ENCODE measurements at places on chromosomes 3 and 15.

- DNase-seq = no peak
Observed at GRCh38 chr15:38061856-38062649, 127.6 kb downstream of the TMCO5A start.

DNA sequence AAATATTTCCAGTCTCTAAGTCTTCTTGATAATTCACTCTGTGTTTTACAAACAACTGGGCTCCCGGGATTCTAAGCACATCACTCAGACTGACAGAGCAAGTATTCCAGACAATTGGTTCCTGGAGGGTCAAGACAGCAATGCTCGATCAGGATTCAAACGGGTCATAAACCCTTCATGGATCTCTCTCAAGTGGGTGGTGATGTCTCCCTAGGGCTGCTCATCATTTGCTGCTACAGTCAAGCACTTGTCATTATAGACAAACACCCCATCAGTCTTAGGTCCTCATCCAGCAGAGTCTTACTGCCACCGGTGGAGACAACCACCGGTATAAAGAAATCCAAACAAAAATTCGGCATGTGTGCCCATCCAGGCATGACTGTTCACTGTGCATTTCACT, 921.1 kb downstream of the FHIT start:
- no peak for DNase-seq

DNA sequence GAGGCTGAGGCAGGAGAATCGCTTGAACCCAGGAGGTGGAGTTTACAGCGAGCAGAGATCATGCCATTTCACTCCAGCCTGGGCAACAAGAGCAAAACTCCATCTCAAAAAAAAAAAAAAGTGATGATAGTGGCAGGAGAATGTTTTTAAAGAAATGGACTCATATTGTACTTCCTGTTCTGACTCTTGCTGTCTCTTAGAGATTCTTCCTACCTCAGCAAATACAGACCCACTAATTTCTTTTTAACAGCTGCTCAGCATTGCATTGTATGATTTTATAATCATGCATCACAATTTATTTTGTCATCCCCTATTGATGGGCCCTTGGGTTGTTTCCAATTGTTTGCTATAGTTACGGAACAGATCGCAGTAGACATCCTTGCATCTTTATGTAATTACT, 8.8 kb upstream of the ANKDD1A start:
- DNase-seq = no peak

GRCh38 chr3:154129625-154130024, 8.4 kb downstream of the ARHGEF26 start:
- DNase-seq = no peak

- peak; percentile 28 for DNase-seq
Observed at GRCh38 chr15:46848704-46849103, 868.6 kb upstream of the SEMA6D start.

GRCh38 chr3:170614214-170614966, 28.5 kb upstream of the SLC7A14 start:
- DNase-seq = peak; percentile 74

DNA sequence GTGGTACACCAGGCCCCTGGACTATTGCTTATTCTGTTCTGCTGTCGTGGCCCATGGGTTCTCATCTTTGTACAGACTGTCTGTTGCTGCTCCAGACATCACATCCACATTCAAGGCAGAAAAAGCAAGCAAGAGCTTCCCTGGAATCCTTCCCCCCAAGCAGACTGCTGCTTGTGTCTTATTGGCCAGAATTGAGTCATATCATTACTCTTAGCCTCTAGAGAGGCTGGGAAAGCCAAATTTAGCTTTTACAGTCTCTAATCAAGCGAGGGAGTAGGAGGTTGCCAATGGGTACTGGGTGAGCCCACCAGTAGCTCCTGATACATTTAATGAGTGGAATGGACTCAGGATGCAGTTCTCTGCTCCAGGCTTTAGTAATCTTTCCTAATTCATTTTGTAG, 39.4 kb downstream of the RAB6B start:
- no peak for DNase-seq

DNA sequence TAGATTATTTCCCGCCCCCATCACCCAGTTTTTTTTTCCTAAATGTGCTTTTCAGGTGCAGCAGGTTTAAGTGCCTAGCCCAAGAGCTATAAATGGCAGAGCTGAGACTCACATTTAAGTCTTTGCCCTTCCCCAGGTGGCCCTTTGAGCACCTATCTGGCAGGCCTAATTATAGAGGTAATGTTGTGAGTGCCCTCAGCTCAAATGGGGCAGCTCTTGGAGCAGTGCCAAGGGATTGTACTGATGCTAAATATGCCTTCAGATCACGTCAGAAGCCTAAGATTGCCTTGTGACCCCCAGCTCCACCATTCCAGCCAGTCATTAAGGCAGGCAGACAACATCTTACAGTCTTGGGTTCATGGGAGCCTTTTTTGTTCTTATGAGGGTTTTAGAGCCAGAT, 159.5 kb downstream of the RPLP1 start:
- DNase-seq = no peak

- no peak for DNase-seq
Observed at GRCh38 chr3:119588112-119588511, 8.8 kb downstream of the ADPRH start.

DNA sequence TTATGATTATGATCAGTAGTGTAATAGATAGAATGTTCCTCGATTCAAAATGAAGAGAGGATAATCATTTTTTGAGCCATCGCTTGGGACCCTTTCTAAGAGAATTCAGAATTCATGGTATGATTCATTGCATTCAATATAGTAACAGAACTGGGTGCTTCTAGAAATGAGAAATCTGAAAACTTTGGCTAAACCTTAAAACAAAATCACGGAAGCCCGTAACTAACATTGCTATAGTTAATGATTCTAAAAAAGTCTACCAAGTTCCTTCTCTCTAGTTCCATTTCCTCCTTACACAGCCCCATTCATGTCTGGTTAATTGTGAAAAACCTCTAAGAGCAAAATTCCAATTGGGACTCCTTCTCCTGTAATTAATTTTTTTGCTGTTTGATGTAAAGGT, 217.1 kb downstream of the GBE1 start:
- no peak for DNase-seq

DNA sequence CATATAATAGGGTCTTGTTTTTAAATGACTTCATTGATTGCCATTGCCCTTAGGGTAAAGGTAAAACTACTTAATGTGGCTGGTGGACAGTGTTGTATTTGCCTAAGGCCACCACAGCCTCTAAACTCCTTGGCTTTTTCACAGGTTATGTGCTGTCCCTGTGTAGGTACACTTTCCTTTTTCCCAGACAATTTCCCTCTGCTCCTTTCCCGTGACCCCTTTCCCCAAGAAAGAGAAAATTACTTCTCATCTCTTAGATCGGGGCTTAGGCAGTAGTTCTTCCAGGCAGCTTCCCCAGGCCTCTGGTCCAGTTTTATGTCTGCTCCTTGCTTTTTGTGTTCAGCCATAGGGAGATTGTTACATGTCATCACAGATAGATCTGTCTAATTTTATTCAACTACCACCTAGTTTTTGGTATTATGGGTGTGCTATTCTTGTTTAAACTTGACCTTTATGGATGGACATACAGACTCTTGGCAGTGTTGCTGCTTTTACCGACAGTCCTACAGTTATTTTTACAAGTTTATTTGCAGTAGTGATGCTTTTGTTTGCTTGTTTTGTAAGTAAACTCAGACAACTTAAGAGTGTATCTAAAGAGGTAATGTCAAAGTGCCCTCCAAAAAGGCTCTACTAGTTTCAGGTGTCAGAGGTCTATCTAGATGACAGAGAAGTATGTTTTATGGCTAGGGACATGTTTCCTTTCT, 20.5 kb upstream of the SCAANT1 start:
- no peak for DNase-seq

DNA sequence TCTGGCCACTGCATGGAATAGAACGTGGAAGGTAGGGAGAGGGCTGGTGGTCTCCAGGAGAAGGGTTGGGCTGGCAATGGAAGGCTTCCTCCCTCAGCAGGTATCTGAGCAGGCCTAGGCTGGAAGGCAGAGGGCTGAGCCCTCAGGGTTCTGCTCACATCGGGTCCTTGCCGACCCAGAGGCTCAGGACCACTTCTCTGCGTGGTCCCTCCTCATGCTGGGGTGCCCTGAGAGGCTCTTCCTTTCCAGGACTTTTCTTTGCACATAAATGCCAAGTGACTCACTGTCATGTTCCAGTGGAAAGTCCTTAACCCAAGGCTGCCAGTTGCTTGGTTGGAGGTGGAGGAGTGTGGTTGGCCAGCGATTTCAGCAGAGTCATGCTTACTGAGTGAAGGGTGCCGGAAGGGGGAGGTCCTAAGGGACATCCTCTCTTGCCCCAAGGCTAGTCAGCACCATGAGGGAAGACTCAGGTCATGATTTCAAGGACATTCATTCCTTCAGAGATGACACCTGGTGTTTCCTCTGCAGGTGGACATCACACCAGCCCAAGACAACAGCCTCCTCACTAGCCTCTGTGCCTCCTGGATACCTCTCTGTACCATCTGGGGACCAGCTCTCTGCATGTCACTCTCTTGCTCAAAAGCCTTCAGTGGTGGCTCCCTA, 8.2 kb downstream of the SLC6A6 start:
- DNase-seq = peak; percentile 34

GRCh38 chr3:149706905-149707304, 45.4 kb downstream of the COMMD2 start:
- no peak for DNase-seq

DNA sequence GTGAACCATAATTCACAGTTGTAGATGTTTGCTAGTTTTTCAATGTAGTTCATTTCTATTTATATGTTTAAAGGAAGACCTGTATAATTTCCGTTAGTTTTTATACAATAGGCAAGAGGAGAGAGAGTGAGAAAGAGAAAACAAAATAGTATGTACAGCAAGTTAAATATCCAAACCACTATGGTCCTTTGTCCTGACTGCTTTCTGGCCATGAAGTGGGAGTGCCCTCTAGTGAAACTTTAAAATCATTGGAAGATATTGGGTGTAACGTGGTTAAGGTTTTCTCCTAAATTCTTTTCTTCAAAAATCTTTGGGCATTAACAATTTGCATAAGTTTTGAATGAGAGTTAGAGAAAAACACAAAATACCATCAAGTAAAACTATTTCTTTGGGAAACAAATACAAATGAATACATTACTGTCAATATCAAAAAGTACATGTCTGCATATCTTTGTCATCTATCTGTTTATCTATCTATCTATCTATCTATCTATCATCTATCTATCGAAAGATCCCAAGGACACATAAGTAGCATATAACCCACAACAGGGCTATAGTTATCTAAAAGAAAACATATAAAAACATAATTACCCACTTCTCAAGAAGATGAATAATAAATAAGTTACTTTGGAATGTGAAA, 534.6 kb upstream of the ATP11B start:
- DNase-seq = peak; percentile 14

DNA sequence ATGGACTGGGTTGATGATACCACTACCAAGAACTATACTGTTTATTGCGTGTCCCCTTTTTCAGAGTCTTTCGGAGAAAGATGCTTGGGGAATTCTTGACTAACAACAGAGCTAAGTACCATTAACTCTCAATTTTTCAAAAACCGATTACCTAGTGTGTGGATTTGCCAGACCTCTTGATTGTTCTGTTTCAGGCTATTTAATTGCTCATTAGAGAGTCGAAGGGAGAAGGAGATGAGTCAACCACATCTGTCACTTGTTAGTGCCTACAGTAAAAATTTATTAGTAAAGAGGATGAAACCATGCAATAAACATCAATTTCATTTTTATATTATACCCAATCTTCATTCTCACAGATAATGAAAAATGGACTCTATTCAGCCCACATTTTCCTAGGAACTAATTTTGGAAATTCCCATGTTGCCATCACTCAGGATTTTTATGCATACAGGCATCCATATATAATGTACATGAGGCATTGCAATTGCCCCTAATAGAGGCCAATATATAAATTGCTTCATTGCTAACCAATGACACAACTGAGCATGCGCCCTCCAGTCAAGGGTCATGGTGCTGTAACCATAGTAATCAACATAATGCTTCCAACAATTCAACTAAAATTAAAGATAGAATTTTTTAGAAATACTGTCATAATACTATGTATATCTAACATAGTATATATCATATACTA, 541.7 kb downstream of the TBL1XR1 start:
- DNase-seq = no peak

GRCh38 chr3:171688593-171688992, 121.7 kb downstream of the PLD1 start:
- DNase-seq = no peak

DNA sequence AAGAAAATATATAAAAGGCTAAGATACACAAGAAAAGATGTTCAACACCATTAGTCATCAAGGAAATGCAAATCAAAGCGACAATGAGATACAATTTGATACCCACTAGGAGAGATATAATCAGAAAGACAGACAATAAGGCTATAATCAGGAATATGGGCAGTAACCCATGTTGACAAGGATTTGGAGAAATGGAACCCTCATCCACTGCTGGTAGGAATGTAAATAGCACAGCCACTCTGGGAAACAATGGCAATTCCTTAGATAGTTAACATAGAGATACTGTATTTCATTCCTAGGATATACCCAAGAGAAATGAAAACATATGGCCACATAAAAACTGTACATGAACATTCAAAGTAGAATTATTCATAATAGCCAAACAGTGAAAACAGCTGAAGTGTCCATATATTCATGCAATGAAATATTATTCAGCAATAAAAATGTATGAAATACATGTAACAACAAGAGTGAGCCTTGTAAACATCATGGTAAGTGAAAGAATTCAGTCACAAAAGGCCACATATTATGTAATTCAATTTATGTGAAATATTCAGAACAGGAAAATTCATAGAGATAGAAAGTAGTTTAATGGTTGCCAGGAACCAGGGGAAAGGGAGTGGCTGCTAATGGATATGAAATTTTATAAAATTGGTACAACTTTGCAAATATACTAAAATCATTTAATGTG, 18.2 kb upstream of the COL8A1 start:
- DNase-seq = no peak

- DNase-seq = no peak
Observed at GRCh38 chr3:160948273-160948672, 156.9 kb downstream of the B3GALNT1 start.

- no peak for DNase-seq
Observed at GRCh38 chr15:100193277-100193860, 148.4 kb downstream of the ADAMTS17 start.

DNA sequence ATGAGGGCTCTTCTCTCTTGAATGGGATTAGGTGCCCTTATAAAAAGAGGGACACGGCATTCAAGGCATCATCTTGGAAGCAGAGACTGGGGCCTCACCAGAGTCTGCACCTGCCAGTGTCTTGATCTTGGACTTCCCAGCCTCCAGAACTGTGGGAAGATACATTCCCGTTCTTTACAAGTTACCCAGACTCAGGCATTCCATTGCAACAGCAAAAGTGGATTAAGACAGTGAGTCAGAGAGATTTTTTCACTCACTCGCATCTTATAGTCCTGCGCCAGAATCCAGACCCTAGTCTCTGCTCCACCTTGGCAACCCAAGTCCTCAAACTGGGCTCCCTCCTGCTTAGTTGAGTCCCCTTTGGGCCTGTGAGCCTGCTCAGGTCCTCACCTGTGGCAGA, 2.7 kb downstream of the LCTL start:
- DNase-seq = no peak

- no peak for DNase-seq
Observed at GRCh38 chr3:50806031-50806430, 131.3 kb downstream of the DOCK3 start.

- DNase-seq = no peak
Observed at GRCh38 chr3:72180405-72180804, 395.5 kb upstream of the PROK2 start.

GRCh38 chr15:63200464-63201249, 11.3 kb downstream of the RAB8B start:
- DNase-seq = no peak

GRCh38 chr3:169508426-169508825, 155.1 kb downstream of the MECOM start:
- DNase-seq = no peak

GRCh38 chr15:76566276-76566675, 229.7 kb downstream of the ISL2 start:
- peak; percentile 2 for DNase-seq

- no peak for DNase-seq
Observed at GRCh38 chr3:149613988-149614387, 43.8 kb downstream of the WWTR1 start.
